AG10803 (cell line): ENCODE measurements at places on chromosomes 11 and 22.

DNA sequence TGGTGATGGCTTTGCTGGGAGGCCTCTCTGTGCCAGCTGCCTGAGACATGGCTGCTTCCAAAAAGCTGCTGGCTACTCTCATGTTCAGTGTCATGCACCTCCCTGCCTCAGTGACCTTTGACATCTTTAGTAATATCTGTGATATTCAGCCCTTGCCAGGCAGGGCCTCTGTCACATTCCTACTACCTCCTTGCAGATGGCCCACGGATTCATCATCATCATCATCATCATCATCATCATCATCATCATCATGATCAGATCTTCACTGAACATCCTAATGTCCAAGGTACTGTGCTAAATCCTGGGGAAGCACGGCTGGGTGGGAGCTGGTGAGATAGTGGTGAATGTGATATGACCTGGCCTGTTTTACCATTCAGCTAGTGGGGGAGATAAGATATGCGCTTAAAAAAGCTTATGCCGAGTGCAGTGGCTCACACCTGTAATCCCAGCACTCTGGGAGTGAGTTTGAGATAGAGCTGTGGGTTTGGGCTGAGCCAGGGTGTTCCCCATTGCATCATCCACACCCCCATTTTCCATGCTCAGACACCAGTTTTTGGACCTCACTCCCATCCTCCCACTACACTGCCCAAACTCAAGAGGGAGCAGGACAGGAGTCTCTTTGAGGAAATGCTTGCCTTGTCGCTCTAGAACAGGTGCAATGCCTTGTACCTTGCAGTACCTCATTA is 17.1 kb upstream of the TMPRSS13 start:
- DNase-seq: no peak

- no peak for DNase-seq
These were observed 24.0 kb upstream of the CREB3L1 start for GRCh38 chr11:46253258-46254132.

GRCh38 chr11:130522284-130522961 is 74.0 kb downstream of the ADAMTS15 start:
- peak; percentile 86 for DNase-seq

- DNase-seq: peak; percentile 51
These were observed 161.0 kb upstream of the SORL1-AS1 start for GRCh38 chr11:121613724-121614123.

- peak; percentile 88 for DNase-seq
These were observed 43.8 kb downstream of the INSC start for GRCh38 chr11:15158351-15159015.

GRCh38 chr11:117936973-117937372 is 7.8 kb upstream of the TMPRSS13 start:
- DNase-seq: no peak

- no peak for DNase-seq
These were observed 42.0 kb downstream of the KCNQ1OT1 start for GRCh38 chr11:2657697-2658284.

GRCh38 chr22:17436382-17436980 is 67.2 kb downstream of the CECR2 start:
- DNase-seq: no peak

DNA sequence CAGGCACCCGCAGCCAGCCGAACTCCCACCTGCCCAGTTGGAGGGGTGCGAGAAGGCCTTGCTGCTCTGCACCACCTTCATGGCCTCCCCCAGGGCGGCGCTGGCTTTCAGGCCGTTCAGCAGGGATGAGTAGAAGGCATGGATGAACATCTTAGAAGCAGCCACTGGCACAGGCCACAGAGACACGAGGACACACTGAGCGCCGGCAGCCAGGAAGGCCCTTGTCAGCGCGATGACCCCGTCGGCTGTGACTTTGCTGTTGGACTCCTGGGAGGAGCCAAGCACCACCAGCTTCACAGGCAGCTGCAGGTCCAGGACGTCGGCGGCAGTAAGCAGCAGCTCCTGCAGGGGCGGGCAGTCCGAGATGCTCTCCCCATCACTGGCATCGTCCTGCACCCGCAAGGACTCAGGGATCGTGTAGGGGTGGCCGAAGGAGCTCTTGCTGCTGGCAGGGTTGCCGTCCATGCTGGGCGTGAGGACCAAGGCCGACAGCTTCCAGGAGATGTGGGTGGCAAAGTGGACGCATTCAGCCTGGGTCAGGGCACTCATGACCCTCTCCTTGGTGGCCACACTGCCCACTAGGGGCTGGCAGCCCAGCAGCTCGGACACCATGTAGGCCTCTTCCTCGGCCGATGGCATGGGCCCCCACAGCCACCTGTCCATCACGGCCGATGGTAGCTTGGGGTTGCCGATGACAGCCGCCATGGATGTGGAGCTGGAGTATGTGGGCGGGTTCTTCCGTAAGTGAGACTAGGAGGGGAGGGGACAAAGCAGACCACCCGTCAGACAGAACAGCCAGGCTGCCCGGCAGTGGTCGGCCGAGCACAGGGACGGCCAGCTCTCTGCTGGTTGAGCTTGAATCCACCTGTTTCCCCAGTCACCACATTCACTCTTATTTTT is 79.7 kb upstream of the PITPNB start:
- DNase-seq: no peak

GRCh38 chr22:50361688-50362087 is 18.6 kb downstream of the PPP6R2 start:
- no peak for DNase-seq

DNA sequence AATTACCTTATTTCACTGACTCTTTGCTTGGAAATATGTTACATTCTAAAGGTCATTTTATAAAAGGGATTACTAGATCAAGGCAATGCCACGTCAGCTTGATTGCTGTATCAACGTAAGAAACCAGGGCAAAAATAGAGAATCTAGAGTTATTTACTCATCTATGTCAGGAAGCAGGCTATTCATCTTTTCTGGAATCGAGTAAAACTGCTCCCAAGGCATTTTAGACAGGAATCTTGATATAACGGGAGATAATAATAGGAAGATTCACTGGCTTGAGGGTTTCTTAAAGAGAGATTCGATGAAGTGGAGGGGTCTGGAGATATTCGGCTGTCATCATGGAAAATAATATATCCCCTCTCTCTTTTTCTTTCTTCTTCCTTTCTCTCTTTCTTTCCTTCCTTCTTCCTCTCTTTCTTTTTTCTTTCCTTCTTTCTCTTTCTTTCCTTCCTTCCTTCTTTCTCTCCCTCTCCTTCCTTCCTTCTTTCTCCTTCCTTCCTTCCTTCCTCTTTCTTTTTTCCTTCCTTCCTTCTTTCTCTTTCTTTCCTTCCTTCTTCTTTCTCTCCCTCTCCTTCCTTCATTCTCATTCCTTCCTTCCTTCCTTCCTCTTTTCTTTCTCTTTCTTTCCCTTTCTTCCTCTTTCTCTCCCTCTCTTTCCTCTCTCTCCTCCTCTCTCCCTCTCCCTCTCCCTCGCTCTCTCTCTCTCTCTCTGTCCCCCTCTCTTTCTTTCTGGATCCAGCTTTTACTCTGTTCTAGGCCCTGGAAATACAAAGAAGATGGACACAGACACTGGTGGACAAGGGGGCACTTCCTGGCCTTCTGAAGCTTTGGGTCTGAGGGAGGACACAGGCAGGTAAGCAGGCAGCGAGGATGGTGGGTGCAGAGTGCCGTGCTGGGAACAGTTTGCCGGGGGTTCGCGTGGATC is 18.1 kb upstream of the RASD2 start:
- DNase-seq: no peak

GRCh38 chr11:103681855-103682254 is 354.6 kb upstream of the DDI1 start:
- DNase-seq: no peak

GRCh38 chr11:129705933-129706332 is 109.7 kb upstream of the TMEM45B start:
- DNase-seq: no peak

DNA sequence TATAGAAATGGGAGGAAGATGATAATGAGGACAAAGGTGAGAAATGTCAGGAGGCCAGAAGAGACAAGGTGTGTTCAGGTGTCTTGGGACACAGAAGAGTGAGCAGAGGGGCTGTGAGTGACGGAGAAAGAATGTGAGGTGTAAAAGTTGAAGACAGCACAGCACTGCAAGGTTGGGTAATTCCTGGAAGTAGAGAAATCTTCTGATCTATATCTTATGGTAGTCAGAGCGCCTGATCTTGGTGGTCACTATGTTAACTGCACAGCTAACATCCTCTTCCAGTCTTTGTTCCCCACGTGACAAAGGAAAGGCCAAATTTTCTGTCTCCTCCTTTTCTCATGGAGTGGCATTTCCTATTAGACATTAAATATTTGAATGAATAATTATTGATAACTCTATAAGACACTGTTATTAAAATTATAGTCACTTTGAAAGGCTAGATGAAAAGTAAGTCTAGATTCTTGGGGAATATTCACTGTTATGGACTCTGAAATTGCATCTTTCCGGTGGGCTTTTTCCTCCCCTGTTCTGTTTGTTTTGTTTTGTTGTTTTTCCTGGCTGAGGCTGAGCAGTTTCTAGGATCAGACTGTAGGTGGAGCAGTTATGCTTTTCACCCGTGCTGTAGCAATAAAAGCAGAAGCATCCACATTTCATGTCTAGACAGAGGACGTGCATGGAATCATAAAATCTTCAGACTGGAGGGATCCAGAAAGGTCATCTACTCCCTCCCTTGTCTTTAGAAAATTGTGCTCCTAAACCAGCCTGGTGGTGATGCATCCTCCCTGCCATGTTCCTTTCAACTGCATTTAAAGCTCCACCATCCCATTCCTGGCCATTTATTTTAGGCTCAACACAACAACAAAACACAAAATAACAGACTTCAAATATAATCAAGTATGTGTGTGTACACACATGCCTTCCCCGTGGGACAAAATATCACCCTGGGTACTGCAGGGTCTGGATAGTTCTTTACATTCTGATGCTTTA is 26.6 kb downstream of the SC5D start:
- peak; percentile 57 for DNase-seq

DNA sequence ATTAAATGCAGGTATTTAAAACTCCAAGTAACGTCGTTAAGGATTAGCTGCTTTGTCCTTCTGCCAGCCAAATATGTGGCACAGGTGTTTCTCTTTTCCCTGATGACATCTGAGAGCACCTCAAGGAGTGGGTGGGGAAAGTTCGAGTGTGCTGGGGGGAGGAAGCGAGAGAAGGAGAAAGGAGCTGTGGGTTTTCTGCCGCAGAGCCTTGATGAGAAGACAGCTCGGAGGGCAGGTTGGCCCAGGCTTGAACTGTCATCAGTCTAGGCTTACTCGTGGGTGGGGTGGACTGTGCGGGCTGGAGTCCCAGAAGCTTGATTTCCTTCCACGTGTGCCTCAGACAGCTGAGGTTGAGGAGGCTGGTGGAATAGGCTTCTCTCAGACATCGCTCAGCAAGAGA is 15.2 kb upstream of the SORL1-AS1 start:
- no peak for DNase-seq

GRCh38 chr11:89052220-89052619 is 13.6 kb downstream of the GRM5 start:
- DNase-seq: no peak

DNA sequence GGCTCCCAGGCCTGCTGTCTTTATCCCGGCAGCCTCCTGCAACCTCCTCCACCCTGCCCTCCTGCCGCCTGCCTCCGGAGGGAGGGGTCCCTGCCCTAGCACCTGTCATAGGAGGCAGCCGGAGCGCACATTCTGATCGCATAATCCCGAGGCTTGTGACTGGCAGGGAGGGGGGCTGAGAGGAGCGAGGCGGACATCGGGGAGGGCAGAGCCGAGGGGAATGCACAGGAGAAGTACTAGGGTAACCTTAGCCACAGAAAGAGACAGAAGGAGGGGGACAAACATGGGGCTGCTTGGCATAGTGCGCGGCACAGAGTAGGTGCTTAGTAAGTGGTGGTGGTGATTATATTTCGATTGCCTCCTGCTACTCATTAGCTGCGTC is 9.2 kb upstream of the ALX4 start:
- no peak for DNase-seq

DNA sequence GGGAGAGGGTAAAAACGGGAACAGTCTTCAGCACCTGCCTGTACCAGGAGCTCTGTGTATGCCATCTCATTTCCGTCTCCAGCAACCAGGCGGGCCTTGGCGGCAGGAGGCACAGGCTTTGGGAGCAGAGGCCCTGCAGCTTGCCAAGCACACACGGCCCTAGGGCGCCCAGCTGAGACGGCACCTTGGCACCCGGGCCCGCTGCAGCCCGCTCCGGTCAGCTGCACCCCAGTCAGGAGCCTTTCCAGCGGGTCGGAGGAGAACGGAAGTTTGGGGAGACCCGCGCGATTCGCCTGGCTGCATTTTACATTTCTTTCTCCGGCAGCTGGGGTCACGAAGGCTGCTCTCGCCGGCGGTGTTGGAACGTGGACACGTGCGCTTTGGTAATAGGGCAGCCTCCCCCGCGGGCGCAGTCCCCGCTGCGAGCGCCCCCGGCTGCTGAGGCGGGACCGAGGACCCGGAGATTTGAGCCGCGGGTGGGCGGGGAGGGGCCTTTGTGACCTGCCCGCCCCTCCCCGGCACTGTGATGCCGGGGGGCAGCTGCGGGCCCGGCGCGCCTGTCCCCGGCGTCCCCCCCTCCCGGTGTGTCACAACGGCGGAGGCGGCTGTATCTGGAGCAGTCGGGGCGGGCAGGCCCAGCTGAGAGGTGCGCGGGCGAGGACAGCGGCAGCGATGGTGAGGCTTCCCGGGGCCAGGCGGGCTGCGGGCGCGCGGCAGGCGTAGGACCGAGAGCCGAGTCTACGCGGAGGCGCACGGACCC is at the start of gene TUBA8:
Gene TUBA8, plus strand, starts transcription at position 616 of the 760 bp plus-strand sequence. Its CDS starts 57 bp downstream, at position 673.
- peak; percentile 19 for DNase-seq

- DNase-seq: peak; percentile 77
These were observed 35.5 kb downstream of the PIWIL4 start for GRCh38 chr11:94602430-94603372.

GRCh38 chr11:32109138-32109537 is 18.3 kb downstream of the RCN1 start:
- no peak for DNase-seq

DNA sequence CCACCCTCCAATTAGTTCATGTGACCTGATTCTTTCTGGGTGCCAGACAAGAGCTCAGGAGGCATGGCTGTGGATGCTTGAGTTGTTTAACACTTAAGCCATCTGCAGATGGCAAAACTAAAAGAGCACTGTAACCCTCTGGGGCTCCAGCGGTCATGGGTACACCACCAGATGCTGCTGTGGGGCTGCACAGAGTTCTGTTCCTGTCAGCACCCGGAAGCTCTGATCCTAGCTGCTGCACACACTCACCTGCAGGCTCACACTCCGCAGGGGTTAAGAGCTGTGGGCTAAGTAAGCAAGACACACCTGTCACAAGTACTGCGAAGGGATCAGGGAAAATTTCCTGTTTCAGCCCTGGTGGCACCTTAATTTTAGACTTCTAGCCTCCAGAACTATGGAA is 307.8 kb downstream of the C11orf87 start:
- DNase-seq: no peak

DNA sequence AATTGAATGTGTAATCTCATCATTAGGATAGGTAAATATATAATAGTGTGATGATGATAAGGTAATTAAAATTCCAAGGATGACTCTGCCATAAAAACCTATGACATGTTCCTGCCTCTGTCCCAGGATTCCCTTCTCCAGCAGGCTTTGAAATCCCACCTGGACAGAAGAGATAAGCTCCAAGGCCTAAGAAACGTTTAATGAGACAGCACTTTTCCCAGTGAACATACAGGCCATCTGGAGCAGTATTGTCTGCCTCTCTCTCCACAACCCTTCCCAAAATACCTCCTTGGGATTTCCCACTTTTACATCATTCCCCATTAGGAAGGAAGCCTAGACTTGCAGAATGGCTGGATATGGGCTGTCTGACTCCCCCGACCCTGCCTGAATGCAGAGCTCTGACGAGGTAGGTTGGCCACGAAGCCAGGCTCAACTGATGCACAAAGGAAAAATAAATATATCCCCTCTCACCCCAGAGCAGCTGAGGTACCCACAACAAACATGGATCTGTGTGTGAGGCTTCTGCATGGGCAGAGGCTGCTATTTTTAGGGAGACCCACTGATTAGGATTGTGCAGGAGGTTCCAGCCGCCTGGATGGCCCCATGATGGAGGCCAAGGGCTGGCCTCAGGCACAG is 71.0 kb downstream of the TMPRSS5 start:
- no peak for DNase-seq

GRCh38 chr11:123304828-123305466 is 109.9 kb upstream of the CLMP start:
- DNase-seq: no peak
